ENCODE measurements at places on chromosomes 2 and 18. TPM values are rescaled to one million over a fixed set of nuclear protein-coding genes. Genes with fewer than 3 reads are reported as not detected.

Gene HTR2B
- total RNA-seq, result not detected

Gene TOGARAM2
- total RNA-seq, result 0.18 TPM

Gene LMAN1
- 61.1 TPM for total RNA-seq

Gene GPR155
- total RNA-seq, result 0.35 TPM

- DNase-seq, result no peak
Measured at GRCh38 chr2:30823452-30823851, 16.2 kb upstream of the CAPN13 start.

GRCh38 chr2:204486805-204487204 is 58.5 kb upstream of the PARD3B start:
- no peak for DNase-seq

DNA sequence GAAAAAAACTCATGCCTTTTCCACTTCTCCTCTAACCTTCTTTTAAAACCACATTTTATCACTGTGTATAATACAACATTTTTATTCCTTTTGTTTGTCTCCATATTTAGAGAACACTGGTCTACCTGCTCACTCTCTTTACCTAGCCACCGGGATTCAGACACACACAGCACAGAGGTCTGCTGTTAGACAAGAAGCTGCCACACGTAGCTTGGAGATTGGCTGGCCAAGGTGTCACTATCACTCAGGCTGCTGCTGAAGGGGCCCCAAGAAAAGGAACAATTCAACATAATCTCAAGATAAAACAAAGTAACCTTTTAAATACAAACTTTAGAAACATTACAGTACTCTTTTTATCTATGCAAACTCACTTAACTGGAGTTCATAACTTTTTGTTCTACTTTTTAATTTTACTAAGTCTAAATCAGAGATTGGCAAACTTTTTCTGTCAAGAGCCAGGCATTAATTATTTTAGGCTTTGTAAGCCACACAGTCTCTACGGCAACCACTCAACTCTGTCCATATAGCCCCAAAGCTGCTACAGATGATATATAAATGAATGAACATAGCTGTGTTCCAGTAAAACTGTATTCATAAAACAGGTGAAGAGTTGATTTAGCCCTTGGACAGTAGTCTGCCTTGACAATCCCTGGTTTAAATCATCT is 25.8 kb downstream of the FEZ2 start:
- no peak for DNase-seq

GRCh38 chr2:212908682-212909435 is 242.6 kb downstream of the IKZF2 start:
- no peak for DNase-seq

- DNase-seq, result no peak
Measured at GRCh38 chr2:219128396-219128795, 32.2 kb downstream of the NHEJ1 start.

DNA sequence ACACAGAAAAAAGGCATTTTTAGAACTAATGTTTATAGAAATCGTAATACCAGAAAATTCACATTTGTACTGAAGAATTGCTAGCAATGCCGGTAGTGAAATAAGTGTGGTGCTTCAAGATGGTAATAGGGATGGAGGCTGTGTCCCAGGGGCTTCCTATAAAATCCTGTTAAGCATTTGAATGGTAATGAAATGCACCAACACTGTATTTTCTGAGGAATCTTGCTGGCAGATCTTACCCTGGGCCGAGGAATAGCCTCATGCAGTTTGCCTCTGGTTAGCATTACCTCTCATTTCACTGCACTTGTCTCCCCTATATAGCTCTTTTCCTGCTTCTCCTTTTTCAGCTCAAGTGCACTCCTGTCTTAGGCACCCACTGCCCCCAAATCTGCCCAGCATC is 501.6 kb upstream of the NRP2 start:
- no peak for DNase-seq

DNA sequence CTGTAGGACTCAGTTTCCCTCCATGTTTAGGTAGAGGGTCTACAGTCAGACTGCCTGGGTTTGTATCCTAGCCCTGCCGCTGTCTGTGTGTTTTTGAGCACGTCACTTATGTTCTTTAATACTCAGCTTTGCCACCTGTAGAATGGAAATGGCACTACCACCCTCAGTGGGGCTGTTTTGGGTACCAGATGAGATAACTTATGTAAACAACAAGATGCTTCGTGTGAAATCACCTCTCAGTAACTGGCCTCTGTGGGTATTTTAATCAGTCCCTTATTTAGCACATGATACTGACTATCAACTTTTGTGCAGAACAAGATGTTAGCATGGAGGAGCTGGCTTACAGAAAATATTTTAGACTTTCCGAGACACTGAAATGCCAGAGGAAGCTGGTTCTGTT is 296.0 kb downstream of the LRRTM1 start:
- DNase-seq, result no peak

DNA sequence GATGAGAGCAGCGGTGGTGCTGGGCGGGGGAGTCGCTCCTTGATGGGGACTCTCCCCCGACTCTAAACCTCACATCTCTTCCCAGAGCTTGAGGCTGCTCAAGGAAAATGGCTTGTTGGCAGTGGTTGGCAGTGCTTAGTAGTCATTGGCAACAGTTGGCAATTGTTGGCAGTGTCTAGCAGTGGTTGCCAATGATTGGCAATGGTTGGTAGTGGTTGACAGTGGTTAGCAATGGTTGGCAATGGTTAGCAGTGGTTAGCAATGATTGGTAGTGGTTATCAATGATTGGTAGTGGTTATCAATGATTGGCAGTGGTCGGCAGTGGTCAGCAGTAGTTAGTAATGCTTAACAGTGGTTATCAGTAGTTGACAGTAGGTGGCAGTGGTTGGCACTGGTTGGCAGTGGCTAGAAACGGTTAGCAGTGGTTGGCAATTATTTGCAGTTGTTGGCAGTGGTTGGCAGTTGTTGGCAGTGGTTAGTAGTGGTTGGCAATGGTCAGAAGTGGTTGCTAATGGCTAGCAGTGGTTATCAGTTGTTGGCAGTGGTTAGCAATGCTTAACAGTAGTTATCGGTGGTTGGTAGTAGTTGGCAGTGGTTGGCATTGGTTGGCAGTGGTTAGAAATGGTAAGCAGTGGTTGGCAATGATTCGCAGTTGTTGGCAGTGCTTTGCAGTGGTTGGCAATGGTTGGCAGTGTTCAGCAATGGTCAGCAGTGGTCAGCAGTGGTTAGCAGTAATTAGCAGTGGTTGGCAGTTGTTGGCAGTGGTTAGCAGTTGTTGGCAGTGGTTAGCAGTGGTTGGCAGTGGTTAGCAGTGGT is 85.4 kb upstream of the OTOS start:
- no peak for DNase-seq

Measured in H9 (cell line).